Frontal cortex (tissue), 4 donors: ENCODE measurements at places on chromosomes 13 and 19. TPM values are rescaled to one million over a fixed set of nuclear protein-coding genes. Genes with fewer than 3 reads are reported as not detected.

TEKTIP1 gene
- total RNA-seq = 0.41 TPM

A1BG gene
- 0.41 TPM for total RNA-seq

SOX21 gene
- 2.4 TPM for total RNA-seq

TJP3 gene
- not detected for total RNA-seq

ZNF841 gene
- total RNA-seq = 52.6 TPM

DNASE2 gene
- 3.3 TPM for total RNA-seq

EDNRB gene
- 26.5 TPM for total RNA-seq

MOB3A gene
- total RNA-seq = 9.4 TPM

STOML3 gene
- not detected for total RNA-seq

PABPC3 gene
- total RNA-seq = 0.41 TPM

DLEU7 gene
- total RNA-seq = 17.9 TPM

GFY gene
- not detected for total RNA-seq

LILRB4 gene
- 0.82 TPM for total RNA-seq

DPY19L3 gene
- 28.9 TPM for total RNA-seq

DNA sequence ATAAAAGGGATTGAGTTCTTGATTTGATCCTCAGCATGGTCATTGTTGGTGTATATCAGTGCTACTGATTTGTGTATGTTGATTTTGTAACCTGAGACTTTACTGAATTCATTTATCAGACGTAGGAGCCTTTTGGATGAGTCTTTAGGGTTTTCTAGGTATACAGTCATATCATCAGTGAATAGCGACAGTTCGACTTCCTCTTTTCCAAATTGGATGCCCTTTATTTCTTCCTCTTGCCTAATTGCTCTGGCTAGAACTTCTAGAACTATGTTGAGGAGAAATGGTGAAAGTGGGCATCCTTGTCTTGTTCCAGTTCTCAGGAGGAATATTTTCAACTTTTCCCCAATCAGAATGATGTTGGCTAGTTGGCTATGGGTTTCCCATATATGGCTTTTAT is 27.0 kb downstream of the POMP start:
- DNase-seq = no peak

GRCh38 chr13:19632915-19633478 is 462 bp upstream of the MPHOSPH8 start:
- no peak for DNase-seq

GRCh38 chr13:25406377-25406776 is 34.6 kb downstream of the ATP8A2 start:
- no peak for DNase-seq

- no peak for DNase-seq
Measured at GRCh38 chr19:45340232-45340898, at the start of gene KLC3. KLC3 (plus strand) TSS chr19:45340750; CDS start chr19:45345542, 4,792 bp downstream.

- peak; percentile 35 for DNase-seq
Measured at GRCh38 chr13:51148952-51149573, 38.0 kb upstream of the C13orf42 start.

DNA sequence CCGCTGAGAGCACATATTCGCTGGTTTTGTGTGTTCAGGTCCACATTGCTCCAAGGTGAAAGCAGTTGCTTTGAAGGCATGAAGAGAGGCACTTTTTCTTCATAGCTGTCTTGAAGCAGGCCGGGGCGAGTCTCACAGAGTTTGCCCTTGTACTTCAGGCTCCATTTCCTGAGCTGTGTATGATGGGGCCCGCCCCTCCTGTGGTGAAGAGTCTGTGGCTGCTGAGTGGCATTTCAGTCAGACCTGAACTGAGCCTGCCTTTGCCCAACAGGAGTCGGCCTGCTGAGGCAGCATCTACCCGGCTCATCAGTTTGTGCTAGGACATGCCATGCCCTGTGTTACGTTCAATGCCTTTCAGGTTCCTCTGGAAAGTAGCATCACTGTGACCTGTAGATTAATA is 44.4 kb upstream of the C1QTNF9 start:
- no peak for DNase-seq

- no peak for DNase-seq
Measured at GRCh38 chr19:6750062-6750461, 10.6 kb downstream of the TRIP10 start.

DNA sequence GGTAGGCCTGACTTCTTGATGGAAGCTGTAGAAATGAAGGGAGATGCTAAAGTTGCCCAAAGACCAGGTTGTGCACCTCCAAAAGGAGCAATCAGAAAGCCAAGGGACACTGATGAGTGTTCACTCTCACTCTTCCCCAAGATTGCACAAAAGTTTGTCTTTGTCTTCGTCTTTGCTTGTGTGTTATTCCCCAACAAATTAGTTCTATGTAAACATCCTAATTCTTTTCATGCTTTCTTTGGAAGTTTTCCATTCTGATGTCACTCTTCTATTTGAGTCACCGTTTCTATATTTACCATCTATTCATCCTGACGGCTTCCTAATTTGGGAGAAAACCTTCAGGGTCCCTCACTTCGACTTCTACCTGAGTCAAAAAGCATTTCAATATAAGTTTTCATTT is 3.7 kb upstream of the TMEM272 start:
- DNase-seq = no peak

DNA sequence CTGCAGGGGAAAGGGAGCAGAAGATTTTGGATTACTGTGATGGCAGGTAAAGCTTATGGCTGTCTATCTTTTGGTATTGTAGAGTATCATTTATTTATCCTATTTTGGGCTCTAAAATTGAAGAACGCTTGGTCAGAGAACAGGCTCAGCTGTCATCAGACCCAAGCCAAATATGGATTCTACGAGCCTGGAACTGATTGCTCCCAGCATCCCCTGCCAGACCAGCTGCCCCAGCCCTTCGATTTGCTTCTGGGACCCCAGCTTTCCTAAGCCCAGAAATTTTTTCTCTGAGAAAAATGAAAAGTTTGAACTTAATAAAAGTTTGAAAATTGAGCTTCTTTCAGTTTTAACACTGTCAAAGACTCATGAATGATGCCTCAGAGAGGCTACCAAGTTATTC is 472.8 kb downstream of the DACH1 start:
- no peak for DNase-seq

- DNase-seq = no peak
Measured at GRCh38 chr19:308471-309205, 17.4 kb upstream of the PLPP2 start.

- no peak for DNase-seq
Measured at GRCh38 chr13:103328899-103329298, 262.7 kb upstream of the SLC10A2 start.

GRCh38 chr13:84466461-84466860 is 584.2 kb upstream of the SLITRK1 start:
- DNase-seq = no peak

DNA sequence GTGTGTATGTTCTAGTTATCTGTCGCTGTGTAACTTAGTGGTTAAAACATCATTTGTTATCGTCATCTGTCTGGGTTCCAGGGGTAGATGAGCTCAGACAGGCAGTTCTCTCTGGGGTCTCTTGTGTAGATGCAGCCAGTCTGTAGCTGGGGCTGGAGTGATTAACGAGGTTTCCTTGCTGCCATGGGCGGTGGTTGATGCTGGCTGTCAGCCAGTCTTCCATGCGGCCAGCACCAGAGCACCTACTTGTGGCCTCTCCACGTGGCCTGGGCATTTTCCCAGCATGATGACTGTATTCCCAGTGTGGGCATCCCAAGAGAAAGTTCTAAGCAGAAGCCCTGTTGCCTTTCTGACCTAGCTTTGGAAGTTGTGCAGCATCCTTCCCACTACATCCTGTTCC is 10.7 kb downstream of the ERCC5 start:
- DNase-seq = no peak

DNA sequence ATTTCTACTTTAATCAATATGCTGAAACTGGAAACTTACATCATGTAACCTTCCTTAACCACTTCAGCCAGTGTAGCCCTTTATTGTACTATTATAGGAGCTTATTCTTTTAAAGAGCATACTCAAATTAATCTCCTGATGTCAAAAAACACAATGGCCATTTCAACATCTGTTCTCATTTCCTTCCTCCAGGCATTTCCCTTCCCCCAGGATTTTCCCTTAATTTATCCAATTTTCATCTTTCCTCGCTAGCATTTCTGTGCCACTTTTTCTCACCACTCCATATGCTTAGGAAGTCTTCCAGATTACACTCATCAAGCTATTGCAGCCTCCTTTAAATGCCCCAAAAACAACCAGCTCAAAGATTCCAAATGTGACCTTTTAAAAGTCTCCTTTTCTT is 265.0 kb downstream of the PCDH9 start:
- DNase-seq = no peak

DNA sequence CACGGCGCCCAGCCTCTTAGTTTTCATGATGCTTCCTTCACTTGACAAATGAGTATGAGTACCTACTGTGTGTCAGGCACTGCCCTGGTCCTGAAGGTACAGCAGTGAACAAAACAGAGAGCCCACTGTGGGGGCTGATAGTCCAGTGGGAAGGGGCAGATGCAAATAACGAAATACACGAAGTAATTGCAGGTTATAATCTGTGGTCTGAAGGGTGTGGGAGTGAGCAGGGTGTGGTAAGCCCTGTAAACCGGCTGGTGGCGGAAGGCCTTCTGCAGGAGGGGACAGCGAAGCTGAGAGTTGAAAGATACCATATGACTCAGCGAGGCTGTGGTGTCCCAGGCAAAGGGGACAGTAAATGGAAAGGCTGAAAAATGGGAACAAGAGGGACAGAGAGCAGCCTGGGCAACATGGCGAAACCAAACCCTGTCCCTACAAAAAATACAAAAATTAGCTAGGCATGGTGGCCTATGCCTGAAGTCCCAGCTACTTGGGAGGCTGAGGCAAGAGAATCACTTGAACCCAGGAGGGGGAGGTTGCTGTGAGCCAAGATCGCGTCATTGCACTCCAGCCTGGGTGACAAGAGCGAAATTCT is 60.5 kb downstream of the MAP4K1 start:
- no peak for DNase-seq

DNA sequence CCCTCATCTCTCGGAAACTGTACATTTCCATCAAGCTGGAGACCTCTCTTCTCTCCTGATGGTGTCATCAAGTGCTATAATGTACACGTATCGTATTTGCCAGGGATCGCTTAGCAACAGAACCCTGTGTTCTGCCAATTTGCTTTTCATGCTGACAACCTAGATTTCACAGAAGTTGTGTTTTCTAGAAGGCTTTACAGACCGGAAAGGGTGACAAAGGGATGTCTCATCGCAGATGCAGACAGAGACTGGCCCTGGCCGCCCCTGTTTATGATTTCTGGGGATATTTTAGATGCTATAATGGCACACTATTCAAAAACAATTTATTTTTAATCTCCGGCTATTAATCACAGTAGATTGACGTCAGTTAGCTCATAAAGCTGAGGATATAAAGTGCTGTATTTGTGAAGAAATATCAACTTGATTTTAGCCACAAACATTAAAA is 291.4 kb downstream of the IRS2 start:
- DNase-seq = no peak

DNA sequence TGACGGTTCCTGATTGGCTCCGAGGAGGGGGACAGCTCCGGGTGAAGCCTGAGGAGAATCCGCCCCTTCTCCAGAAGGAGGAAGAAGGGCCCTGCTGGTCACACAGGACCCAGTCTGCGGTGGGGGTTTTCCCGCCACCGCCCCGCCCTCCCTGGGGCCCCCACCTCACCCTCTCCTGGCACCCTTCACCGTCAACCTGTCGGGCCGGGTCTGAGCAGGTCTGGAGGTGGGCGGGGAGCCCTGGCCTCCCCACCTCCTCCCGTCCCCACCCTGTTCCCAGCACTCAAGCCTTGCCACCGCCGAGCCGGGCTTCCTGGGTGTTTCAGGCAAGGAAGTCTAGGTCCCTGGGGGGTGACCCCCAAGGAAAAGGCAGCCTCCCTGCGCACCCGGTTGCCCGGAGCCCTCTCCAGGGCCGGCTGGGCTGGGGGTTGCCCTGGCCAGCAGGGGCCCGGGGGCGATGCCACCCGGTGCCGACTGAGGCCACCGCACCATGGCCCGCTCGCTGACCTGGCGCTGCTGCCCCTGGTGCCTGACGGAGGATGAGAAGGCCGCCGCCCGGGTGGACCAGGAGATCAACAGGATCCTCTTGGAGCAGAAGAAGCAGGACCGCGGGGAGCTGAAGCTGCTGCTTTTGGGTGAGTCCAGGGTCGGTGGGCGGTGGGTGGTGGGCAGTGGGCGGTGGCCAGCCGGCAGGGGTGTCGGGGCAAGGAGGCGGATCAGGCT is at the start of gene GNA15:
GNA15 (plus strand) TSS at position 73 of the 723 bp plus-strand sequence; CDS start at position 491, 418 bp downstream.
- peak; percentile 35 for DNase-seq

- peak; percentile 77 for DNase-seq
Measured at GRCh38 chr19:14147797-14148605, 11.6 kb upstream of the ASF1B start.

GRCh38 chr19:35030257-35031071 is at the start of gene SCN1B:
SCN1B (plus strand) TSS chr19:35030470; CDS start chr19:35030821, 351 bp downstream.
- DNase-seq = peak; percentile 83

DNA sequence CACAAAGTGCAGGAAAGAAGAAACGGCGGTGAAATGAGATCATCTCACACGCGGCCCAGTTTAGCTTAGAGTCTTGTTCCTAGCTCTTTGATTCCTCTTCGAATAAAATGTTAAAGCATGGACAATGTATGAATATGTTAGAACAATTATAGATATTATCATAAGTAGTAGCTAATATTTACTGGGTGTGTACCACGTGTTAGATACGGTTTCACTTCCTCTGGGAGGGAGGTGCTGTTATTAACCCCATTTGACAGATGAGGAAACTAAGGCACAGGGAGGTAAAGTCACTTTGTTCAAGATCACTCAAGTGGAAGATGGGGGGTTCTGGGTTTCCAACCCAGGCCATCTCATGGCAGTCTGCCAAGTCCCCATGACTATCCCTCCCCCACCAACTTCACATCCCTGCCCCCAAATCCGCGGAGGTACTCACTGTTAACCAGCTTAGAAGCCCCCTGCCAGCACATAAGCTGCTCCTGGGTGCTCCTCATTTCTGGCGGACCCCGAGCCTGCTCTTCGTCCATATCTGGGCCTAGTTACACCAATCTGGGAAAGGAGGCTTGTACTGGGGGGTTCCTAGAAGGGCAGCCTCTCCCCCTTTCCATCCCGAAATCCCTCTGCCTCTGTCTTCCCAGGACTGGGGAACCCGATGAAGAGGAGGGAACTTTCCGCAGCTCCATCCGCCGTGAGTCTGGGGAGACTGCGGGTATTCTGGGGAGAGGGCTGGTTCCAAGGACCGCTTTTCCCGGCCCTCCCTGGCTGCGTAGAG is 1.0 kb upstream of the FXYD7 start:
- DNase-seq = no peak
